ENCODE measurements at places on chromosomes 6 and 20. TPM values are rescaled to one million over a fixed set of nuclear protein-coding genes. Genes with fewer than 3 reads are reported as not detected.

The HLA-F gene
- total RNA-seq, result 24.6 TPM

- no peak overlapping the region for H3K27ac ChIP-seq
- no peaks in the 10 kb centered on the region for H3K27me3 ChIP-seq
- H3K4me3 ChIP-seq, result no peak overlapping the region
- DNase-seq, result no peak
Observed at GRCh38 chr6:111792914-111793700, 80.1 kb downstream of the FYN start.

The PRDM1 gene
- total RNA-seq, result 3.4 TPM

GRCh38 chr6:50707652-50708300 is 5.5 kb upstream of the TFAP2D start:
- DNase-seq, result no peak
- H3K4me3 ChIP-seq, result no peak overlapping the region
- no peaks in the 10 kb centered on the region for H3K36me3 ChIP-seq
- H3K4me1 ChIP-seq, result no peaks in the 10 kb centered on the region

DNA sequence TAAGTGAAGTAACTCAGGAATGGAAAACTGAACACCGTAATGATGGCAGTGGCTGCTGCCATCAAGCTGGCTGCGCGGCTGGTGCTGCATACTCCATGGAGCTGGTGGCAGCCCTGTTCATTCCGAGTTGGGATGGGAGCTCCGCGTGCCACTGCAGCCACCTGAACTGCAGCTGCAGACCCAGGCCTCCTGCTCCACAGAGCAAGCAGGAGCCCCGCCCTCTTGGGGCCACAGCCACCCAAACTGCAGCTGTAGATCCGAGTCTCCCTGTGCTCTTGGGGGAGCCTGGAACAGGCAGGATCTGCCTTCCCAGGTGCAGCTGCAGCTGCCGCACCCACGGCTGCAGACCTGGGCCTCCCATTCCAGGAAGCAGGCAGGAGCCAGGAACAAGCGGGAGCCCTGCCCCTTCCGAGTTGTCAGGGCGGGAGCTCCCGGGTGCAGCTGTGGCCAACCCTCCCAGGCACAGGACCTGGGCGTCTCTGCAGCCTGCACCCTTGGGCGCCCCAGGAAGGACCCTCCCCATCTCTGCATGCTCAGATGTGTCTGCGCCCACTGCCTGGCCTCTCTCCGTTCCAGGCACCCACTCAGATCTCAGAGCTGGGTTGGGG is 120.2 kb downstream of the GMPR start:
- peaks cover 17% of the 10 kb centered on the region for H3K4me1 ChIP-seq
- H3K4me3 ChIP-seq, result no peak overlapping the region
- H3K27ac ChIP-seq, result no peak overlapping the region
- H3K27me3 ChIP-seq, result no peaks in the 10 kb centered on the region
- H3K36me3 ChIP-seq, result no peaks in the 10 kb centered on the region

- DNase-seq, result no peak
- H3K27me3 ChIP-seq, result no peaks in the 10 kb centered on the region
- H3K4me1 ChIP-seq, result no peaks in the 10 kb centered on the region
- H3K4me3 ChIP-seq, result no peak overlapping the region
- H3K36me3 ChIP-seq, result no peaks in the 10 kb centered on the region
Observed at GRCh38 chr6:106050538-106050937, 35.6 kb upstream of the PRDM1 start.

- DNase-seq, result no peak
- no peak overlapping the region for H3K4me3 ChIP-seq
- peaks cover 27% of the 10 kb centered on the region for H3K27me3 ChIP-seq
Observed at GRCh38 chr6:12718015-12718414, 1.4 kb downstream of the PHACTR1 start.

GRCh38 chr6:43368259-43369160 is 937 bp downstream of the ZNF318 start:
- DNase-seq, result no peak
- H3K4me1 ChIP-seq, result peaks cover 11% of the 10 kb centered on the region
- H3K36me3 ChIP-seq, result 0 out of 2 replicates have a peak, but pooled peaks cover 2% of the 10 kb centered on the region
- peak overlapping the region; percentile 74 for H3K4me3 ChIP-seq

Data from HCT116 (cell line).